ENCODE measurements at places on chromosomes 2 and 18. TPM values are rescaled to one million over a fixed set of nuclear protein-coding genes. Genes with fewer than 3 reads are reported as not detected.

FHOD3 gene
- 2.9 TPM for total RNA-seq

LIMS4 gene
- total RNA-seq = not detected

KCNG2 gene
- total RNA-seq = not detected

REG3A gene
- total RNA-seq = not detected

NDC80 gene
- 56.0 TPM for total RNA-seq

DNA sequence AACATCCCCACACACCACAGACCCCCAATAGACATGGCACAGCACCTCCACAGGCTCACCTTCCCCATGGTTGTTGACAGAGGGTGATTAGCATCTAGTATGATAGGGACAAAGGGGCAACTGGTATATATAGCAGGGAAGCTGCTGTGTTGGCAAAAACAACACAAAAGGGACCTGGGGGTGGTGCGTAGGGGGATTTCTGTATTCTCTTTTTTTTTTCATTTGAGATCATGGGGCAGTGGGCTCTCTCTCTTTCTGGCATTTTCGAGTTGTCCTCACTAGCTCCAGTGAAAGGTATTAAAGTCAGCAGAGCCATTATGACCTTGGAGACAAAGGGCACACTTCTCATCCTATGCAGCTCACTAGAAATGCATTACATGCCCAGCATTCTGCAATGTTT lies at the start of gene CRYGA:
Gene CRYGA, minus strand, starts transcription at position 101 of the 400 bp plus-strand sequence. Its CDS starts 33 bp downstream, at position 68.
- DNase-seq = no peak

DNA sequence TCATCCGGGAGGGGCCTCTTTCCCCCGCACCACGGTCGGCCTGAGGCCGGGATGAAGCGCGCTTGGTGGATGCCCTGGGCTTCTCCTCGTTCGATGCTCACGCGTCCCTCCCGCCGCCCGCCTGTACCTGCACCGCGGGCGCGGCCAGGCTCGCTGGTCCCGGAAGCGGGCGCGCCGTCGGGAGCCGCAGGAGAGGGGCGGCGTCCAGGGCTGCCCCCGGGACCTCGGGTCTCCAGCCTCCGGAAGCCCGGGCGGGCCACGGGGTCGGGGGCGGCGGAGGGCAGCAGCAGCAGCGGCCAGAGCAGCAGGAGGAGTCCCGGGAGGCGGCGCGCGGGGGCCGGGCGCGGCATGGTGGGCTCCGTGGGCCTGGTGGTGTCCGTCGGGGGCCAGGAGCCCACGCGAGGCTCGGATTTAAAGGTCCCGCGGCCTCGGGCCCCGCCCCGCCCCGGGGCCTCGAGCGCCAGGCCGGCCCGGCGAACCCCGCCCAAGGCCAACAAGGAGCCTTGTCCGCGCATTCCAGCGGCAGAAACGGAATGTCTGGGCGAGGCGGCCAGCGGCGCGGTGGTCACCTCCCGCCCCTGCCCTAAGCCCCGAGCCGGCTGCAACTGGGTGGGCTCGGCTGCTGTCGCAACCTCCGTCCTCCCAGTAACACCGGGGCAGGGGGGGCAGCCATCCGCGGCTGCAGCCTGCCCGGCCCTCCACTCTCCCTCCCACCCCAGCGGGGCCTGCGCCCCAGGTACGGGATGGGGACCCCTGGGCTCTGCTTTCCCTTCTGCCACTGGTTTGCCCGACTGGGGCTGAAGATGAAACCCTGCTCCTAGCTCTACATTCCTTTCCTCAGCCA lies at the start of gene MATN3:
Gene MATN3, minus strand, starts transcription at position 387 of the 844 bp plus-strand sequence. Its CDS starts 37 bp downstream, at position 350.
- DNase-seq = peak; percentile 55

DNA sequence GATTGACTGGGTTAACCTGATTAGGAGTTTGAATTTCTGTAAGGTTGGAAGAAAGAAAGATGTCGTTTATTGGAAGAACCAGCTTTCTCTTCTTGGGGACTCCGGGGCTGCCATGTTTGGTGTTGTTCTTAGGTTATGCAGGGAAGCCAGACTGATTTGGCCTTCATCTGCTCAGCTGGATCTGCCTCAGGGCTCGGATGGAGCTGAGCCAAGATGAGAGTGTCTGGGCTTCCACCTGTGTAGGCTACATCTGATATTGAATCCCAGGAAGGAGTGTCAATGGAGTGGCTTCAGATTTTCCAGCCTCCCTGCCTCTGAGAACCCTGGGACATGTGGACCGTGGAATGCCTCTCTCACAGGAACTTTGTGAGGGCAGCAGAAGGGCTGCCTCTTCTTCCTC lies 126.1 kb downstream of the WDSUB1 start:
- no peak for DNase-seq

DNA sequence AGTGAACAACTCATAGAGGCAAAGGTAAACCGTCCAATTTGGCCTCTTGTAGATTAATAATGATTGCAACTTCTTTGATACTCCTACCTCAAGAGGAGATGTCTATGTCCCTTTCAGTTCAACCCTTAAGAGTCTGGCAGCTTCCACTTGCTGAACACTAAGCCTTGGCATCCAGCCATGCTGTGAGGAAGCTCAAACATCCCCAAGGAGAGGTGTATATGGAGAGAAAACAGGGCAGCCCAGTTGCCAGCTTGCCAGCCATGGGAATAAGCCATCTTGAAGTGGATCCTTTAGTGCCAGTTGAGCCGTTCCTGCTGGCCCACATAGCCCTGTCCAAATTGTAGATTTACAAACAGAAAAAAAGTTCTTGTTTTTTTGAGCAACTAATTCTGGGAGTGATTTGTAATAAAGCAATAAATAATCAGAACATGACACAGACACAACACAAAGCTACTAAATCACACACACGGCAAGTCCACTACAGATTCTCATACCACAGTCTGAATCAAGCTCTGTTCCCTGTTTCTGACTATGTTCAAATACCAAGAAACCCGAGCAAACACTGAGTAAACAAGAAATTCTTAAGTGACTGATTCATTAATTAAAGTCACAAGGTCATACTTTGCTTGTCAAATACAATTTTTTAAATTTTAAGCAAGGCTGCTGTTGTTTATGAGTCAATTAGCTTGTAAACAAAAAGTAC lies 96.1 kb downstream of the PID1 start:
- no peak for DNase-seq
